Stimulated activated CD4-positive, alpha-beta T cell treated with anti-CD3 and anti-CD28 coated beads, Interleukin-4, amount 100 ng/mL, for 48 hours (primary cell): ENCODE measurements at places on chromosomes 1 and 21.
A peak's percentile ranks its signal among the peaks of the same experiment; 100 is the strongest.

- DNase-seq = no peak
Observed at GRCh38 chr1:63892632-63893395, 119.0 kb downstream of the ROR1 start.

- no peak for DNase-seq
Observed at GRCh38 chr21:39984286-39984991, 117.2 kb downstream of the PCP4 start.

- no peak for DNase-seq
Observed at GRCh38 chr1:17553975-17554700, 14.6 kb downstream of the ARHGEF10L start.

GRCh38 chr1:70038025-70038424, 167.4 kb downstream of the LRRC40 start:
- DNase-seq = no peak

- peak; percentile 16 for DNase-seq
Observed at GRCh38 chr1:23904748-23905357, 8.3 kb downstream of the CNR2 start.

GRCh38 chr1:198864695-198865094, 225.9 kb downstream of the PTPRC start:
- no peak for DNase-seq

DNA sequence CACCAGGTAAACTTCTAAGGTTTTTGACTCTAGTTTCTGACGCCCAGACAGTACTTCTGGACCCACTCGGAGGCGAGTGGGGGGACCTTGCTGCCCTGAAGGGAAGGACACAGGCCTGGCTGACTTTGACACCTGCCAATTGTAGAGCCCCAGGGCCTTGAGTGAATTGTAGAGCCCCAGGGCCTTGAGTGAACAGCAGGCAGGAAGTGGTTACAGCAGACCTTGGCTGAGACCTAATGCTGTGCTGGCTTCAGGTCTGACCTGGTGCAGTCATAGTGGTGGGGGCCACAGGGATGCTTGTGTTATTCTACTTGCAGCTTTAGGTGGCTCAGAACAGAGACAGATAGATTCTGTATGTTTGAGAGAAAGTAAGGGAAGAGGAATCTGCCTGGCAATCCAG, 344.3 kb downstream of the DUSP10 start:
- DNase-seq = no peak

- no peak for DNase-seq
Observed at GRCh38 chr1:58773406-58773840, 10.4 kb downstream of the JUN start.

DNA sequence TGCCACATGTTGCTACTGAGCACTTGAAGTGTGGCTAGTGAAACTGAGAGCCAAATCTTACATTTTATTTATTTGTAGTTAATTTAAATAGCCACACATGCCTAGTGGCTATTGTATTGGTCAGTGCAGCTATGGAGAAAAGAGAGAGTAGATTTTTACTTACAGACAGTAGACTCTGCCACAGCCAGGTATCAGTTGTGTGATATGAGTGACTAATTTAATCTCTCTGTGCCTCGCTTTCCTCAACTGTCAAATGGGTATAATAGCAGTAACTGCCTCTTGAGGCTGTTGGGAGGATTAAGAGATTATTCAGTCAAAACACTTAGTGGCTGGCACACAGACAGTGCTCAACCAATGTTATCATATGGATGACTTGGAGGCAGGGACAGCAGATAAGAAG, 49.0 kb downstream of the UBE2T start:
- no peak for DNase-seq

GRCh38 chr1:220182111-220182510, 88.2 kb downstream of the IARS2 start:
- DNase-seq = no peak

GRCh38 chr1:201568859-201569294, 29.9 kb downstream of the NAV1 start:
- no peak for DNase-seq

- DNase-seq = no peak
Observed at GRCh38 chr1:192522673-192523072, 52.9 kb upstream of the RGS1 start.
